Mucosa of descending colon (tissue), 3 donors: ENCODE measurements at places on chromosomes 16 and 17. TPM values are rescaled to one million over a fixed set of nuclear protein-coding genes. Genes with fewer than 3 reads are reported as not detected.

Gene WFIKKN1
- total RNA-seq = 1.6 TPM

Gene ADAMTS18
- total RNA-seq = 0.20 TPM

Gene BRIP1
- 3.2 TPM for total RNA-seq

Gene FBXL16
- total RNA-seq = 2.2 TPM

Gene TM4SF5
- total RNA-seq = 12.5 TPM

GRCh38 chr17:60971515-60972369 lies 294.1 kb downstream of the BCAS3 start:
- DNase-seq = no peak
